Activated CD4-positive, CD25-positive, alpha-beta regulatory T cell treated with anti-CD3 and anti-CD28 coated beads, Interleukin-2, amount 50 U/mL, for 72 hours (primary cell): ENCODE measurements at places on chromosomes 1 and 21.

DNA sequence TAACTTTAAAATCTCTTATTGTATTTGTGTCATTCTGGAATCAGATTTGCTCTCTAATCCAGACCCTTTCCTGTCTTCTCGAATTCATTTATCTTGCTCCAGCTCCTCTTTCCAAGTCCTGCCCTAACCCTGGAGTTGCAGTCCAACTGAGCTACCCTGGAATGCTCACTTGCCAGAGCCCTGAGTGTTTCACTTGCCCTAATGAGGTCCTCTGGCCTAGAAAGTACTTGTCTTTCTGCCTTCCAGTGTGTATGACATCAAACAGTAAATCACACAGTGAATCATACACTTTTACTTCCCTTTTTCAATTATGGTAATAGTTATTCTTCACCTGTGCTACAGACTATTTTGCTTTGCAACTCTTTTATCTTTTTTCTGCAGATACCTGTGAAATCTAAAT lies 96.9 kb downstream of the NEK7 start:
- no peak for DNase-seq

DNA sequence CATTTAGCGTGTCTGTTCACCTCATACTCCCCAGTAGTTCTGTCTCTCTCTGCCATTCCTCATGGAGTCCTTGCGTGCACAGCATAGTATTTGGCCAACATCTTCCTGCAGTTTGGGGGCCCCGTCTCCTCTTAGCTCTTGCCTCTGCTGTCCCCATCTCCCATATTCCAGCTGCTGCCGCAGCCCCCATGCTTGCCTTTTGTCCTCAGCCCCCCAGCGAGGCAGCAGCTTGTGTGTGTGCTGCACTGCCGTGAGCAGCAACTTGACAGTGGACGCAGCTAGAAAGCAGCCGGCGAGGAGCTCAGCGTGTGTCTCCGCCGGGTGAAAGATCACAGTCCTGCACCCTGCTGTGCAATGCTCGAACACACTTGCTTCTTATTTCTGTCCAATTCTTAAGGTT lies 164.2 kb upstream of the COL6A1 start:
- no peak for DNase-seq

- DNase-seq = no peak
Measured at GRCh38 chr1:24507405-24507804, 4.8 kb downstream of the RCAN3 start.

- no peak for DNase-seq
Measured at GRCh38 chr1:110012100-110012780, 22.2 kb upstream of the STRIP1 start.

DNA sequence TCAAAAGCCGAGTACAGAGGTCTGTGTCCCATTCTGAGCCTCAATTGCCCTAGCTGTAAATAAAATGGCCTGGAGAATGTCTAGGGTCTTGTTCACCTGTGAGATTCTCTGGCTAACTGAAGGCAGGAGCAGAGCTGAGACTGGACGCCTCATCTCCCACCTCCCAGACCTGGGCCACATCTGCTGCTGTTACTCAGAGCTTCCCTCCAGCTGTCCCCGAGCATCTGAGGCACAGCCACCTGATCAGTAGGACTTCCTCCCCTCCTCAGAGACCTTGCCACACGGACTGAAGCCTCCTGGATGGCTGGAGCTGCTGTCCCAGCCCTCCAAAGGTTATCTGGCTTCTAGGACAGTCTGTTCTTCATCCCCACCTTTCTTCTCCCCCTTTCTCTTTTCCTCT lies 62.4 kb downstream of the TMEM53 start:
- no peak for DNase-seq
